ENCODE measurements at places on chromosomes 2 and 18. TPM values are rescaled to one million over a fixed set of nuclear protein-coding genes. Genes with fewer than 3 reads are reported as not detected.

Gene NRP2
- 62.4 TPM for total RNA-seq

DNA sequence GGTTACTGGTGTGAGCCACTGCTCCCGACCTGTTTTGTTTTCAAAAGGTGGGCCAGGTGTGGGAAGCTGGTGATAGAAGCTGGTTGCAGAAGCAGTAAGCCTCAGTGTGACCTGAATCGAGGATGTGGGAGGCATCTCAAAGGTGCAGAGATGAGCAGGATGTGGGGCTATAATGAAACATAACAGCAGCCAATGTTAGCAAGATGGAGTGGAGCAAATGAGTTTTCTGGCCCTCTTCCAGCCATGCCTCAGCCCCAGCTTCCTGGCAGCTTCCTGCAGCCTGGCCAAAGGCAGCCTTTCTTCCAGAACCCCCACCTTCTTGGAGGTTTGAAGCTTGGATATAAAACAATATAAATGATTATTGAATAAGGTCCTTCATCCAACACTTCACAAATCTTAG is 184.8 kb downstream of the NCK2 start:
- DNase-seq: peak; percentile 73

DNA sequence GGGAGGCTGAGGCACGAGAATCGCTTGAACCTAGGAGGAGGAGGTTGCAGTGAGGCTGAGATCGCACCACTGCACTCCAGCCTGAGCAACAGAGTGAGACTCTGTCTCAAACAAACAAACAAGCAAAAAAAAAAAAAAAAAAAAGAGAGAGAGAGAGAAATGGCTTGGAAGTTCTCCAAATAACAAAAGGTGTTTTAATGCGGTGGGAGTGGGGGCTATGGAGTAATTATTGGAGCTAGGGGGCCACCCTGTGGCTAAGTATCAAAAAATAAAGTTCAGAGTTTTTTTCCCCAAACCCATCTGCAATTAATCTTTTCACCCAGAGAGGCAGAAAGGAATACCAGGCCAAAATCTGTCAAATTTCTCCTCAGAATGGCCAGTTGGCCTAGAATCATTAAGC is 23.0 kb upstream of the CEP68 start:
- peak; percentile 55 for DNase-seq

Gene GNLY
- not detected for total RNA-seq

DNA sequence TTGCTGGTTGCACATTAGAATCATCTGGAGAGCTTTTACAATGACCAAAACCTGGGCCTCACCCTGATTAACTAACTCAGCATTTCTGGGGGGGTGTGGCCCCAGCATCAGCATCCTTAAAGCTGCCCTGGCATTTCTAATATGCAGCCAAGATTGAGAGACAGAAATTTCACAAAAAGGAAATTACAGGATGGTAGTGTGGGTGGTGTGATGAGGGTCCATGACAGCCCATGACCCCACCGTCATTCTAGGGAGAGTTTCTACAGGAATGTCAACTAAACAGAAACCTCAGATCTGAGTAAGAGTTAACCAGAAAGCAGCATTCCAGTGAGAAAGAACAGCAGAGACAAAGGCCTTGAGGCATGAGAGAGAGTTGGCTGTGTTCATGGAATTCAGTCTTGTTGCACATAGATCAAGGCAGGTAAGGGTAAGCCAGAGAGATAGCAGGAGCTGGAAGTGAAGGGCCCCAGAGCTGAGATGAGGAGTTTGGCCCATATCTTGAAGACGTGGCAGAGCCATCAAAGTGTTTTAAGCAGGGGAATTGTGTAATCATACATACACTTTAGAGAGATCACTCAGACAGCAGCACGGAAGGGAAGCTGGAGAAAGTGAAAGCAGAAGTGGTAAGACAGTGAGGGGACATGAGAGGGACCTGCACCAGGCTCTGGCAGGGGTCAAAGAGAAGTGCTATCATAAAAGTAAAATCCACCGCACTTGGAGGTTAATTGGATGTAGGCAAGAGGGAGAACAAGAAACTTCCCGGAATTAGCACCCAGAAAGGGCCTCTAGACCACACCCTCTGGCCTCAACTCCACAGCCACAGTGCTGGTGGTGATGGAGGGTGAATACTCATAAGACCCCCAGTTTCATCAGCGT is 7.8 kb upstream of the TRABD2A start:
- DNase-seq: peak; percentile 55

- no peak for DNase-seq
These were observed 82.3 kb downstream of the ZEB2 start for GRCh38 chr2:144437636-144438035.

GRCh38 chr2:36573165-36573564 is 24.8 kb downstream of the FEZ2 start:
- DNase-seq: no peak

- no peak for DNase-seq
These were observed 232.5 kb downstream of the TDRD15 start for GRCh38 chr2:21356086-21356856.

DNA sequence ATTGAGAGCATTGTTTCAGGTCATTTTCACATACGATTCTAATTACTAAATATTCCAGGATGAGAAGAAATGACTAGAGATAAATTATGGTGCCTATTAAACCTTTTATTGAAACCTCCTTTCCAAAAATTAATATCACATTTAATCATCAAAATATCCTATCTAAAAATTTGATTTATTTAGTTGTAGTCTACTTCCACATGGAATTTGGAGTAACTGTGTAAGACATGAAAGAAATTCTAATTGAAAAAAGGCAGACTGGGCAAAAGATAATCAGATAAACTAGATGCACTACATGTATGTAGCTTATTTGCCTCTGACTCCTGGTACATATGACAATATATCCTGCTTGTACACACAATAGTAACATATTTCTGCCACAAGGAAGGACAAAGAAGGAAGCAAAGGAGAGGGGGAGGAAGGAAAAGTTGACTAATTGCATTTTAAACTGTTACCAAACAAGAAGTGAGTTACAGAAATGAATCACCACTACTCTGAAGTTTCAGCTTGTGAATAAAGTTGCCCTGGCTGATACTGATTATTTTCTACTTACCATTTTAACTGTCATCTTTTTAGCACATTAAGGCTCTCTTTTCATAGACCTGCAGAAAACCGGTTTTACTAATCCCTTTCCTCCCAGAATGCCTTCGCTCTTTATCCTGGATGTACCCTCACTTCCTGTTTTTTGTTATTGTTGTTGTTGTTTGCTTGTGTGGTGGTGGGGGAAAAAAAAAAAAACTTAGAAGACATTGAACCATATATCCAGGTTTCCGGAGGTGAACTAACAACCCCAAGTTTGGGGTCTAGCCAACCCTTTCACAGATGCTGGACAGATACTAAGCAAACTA is 28.4 kb downstream of the NRXN1 start:
- DNase-seq: peak; percentile 44

DNA sequence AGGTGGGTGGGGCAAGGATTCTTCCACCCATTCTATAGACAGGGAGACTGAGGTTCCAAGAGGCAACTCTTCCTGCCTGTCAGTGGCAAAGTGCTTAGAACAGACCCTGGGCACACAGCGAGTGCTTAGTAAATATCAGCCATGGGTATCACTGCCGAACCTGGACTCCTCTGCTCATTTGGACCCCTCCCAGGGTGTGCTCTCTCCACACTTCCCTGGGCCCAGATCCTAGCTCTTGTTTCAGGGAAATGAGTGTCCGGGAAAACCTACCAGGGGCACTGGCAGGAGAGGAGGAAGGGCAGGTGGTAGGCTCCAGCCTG is 136.3 kb downstream of the CYP26B1 start:
- no peak for DNase-seq

GRCh38 chr2:210660-211059 is 53.2 kb downstream of the SH3YL1 start:
- DNase-seq: peak; percentile 12

Gene SCRN3
- 24.2 TPM for total RNA-seq

DNA sequence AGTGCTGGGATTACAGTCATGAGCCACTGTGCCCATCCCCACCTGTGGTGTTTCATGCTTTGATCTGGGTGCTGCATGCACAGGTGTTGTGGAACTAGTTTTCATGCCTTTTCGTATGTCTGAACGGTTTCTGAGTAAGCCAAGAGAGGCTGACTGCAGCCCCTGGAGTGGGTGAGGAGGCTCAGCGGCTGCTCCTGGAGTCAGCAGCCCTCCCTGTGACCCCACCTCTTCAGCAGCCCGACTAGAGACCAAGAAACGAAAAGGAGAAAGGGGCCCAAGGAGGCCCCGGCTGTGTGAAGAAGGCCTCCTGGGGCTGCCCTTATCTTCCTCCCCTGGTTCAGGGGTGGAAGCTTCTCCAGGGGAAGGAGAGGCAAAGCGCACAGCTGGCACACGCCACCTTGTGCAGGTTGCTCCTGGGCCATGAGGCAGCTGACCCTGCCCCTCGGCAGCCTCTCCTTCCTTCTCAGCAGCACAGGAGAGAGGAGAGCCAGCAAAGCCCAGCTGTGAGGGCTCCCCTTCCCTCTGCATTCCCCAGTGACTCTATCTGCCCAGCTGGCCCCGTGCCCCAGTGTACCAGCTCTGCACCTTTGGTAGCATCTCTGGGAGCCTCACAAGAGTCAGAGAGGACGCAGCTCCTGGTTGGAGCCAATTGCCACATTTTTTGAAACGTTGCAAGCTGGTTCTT is 182.5 kb upstream of the HS6ST1 start:
- no peak for DNase-seq
